ENCODE measurements at places on chromosomes 5 and 9. TPM values are rescaled to one million over a fixed set of nuclear protein-coding genes. Genes with fewer than 3 reads are reported as not detected.
A peak's percentile ranks its signal among the peaks of the same experiment; 100 is the strongest.

The IL4 gene
- total RNA-seq, result not detected

The SLC4A9 gene
- 0.25 TPM for total RNA-seq

The TYRP1 gene
- total RNA-seq, result not detected

The GFI1B gene
- total RNA-seq, result not detected

The GNA14 gene
- total RNA-seq, result 11.0 TPM

The CATSPER3 gene
- not detected for total RNA-seq

The SVEP1 gene
- total RNA-seq, result 84.5 TPM

The KCNIP1 gene
- not detected for total RNA-seq

DNA sequence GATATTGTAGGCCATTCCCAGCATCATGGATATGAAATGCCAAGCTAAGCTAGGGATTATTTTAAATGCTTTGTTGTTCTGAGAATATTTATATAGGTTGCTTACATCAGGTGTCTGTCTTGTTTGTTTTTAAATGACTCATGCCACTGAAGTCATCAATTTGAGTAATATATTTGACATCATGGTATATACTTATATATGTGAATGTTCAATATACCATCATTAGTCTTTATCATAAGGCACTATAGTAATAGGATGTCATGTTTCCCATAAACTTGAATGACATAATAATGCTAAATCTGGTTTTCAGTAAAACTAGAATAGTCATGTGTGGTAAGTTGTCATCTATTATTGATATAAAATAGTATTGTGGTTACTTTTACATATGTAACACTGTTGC is 13.1 kb downstream of the C9orf85 start:
- DNase-seq, result no peak

DNA sequence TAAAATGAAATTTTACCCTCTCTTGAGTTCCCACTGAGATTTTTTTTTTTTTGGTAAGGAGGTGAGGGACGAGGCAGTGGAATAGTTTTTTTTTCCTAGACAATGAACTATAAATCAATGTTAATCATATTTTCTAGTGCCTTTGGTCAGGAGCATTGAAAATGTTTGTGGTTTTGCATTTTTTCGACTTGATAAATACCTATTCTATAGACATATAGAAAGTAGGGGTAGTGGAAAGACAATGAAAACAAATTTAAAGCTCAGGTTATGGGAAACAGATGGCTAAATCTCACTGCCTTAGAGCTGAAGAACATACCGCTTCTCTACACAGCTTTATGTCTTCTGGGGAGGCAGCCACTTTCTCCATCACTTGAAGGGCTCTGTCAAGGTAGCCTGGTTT is 94.3 kb downstream of the MRPS27 start:
- DNase-seq, result no peak

- no peak for DNase-seq
Measured at GRCh38 chr9:76718166-76718565, 46.1 kb upstream of the PCA3 start.

DNA sequence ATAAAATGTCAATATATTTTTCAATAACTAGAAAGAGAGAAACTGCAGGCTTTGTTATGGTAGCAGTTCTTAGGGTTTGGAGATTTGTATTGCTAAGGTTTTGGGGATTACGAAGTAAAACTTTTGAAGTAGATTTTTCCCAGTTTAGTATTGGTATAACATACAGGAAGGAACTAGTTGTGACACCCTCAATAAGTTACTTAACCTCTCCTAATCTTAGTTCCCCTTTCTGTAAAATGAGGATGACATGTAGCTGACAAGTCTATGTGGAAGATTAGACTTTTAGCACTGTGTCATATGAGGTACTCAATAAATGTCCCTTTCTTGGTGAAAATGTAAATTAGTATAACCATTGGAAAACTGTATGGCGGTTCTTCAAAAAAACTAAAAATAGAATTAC is 73.4 kb upstream of the ATG10 start:
- DNase-seq, result no peak

DNA sequence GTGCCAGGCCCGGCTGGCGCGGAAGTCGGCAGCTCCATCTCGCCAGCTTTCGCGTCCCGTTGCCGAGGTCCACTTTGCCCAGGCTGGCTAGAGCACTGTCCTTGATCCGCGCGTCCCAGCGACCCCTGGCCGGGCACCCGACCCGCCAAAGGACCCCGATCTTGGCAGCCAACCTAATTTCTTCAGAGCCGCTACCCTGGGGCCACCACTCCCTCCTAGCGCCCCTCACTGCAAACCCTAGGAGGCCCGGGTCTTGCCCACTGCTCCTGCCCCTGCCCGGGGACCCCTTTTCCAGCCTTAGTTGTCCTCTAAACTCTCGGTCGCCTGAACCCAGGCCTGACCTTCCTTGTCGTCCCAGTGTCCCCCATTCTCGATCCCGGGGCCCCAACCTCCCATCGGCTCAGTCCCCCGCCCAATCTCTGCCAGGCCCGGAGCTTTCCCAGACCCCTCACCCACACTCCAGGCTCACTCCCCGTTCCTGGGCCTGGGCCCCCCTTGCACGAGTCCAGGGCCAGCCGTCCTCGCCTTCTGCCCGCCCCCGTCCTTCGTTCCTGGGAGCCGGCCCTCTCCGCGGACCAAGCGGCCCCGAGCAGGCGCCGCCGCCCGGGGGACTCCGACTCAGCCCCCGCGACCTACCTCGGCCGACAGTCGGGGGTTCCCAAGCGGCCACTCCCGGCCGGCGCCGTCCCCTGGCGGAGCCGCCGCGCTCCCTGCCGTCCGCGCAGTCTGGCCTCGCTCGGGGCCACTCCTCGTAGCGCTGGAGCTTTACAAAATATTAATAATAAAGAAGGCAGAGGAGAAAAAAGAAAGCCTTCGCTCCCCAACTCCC is 701 bp upstream of the LMX1B start:
- no peak for DNase-seq

DNA sequence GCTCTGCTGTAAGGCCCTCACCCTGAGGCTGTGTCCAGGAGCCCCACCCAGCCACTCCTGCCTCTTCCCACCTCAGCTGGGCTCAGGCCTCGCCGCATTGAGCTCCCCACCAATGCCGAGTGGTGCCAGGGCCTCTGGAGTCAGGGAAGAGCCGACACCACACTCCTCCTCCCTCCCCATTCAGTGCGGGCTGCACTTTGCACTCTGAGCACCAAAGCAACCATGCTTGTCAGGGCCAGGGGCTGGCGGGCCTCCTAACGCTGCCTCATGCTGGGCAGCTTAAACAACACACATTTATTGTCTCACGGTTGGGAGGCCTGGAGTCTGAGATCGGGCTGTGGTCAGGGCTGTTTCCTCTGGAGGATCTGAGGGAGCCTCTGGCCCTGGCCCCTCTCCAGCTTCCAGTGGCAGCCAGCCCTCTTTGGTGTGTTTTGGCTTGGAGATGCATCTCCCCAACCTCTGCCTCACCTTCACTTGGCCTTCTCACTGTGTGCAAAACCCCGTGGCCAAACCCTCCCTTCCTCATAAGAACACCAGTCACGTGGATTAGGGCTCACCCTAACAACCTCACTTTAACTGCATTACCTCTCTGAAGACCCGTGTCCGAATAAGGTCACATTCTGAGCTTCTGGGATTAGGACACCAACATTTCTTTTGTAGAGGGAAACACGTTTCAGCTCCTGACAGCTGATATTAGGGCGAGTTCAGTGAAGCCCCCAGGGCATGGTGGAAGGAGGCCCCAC is 157.8 kb downstream of the MED10 start:
- peak; percentile 77 for DNase-seq

Data from vagina (tissue), 2 donors.